ENCODE measurements at places on chromosomes 16 and 17.
A peak's percentile ranks its signal among the peaks of the same experiment; 100 is the strongest.

DNA sequence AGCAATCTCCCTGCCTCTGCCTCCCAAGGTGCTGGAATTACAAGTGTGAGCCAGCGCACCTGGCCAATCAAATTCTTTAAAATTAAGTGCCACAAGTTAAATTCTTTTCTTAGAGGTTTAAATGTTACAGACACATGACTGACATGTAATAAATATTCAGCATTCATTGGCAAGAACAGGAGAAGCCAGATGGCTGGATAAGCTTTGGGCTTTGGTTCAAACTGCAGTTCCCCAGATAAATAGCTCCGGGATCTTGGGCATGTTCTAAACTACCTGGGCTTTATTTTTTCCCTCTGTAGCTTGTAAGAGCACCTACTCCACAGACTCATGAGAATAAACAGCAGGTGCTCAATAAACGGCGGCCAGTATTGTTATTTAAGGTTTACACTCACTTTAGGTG, 34.1 kb downstream of the ABAT start:
- no peaks in the 10 kb centered on the region for H3K4me1 ChIP-seq
- H3K36me3 ChIP-seq, result no peaks in the 10 kb centered on the region
- H3K27ac ChIP-seq, result no peak overlapping the region
- no peak for DNase-seq
- H3K4me3 ChIP-seq, result no peak overlapping the region
- no peaks in the 10 kb centered on the region for H3K27me3 ChIP-seq

- no peaks in the 10 kb centered on the region for H3K36me3 ChIP-seq
- H3K4me3 ChIP-seq, result no peak overlapping the region
- no peak for DNase-seq
- H3K4me1 ChIP-seq, result no peaks in the 10 kb centered on the region
These were observed 56.3 kb upstream of the IL34 start for GRCh38 chr16:70589998-70590471.

DNA sequence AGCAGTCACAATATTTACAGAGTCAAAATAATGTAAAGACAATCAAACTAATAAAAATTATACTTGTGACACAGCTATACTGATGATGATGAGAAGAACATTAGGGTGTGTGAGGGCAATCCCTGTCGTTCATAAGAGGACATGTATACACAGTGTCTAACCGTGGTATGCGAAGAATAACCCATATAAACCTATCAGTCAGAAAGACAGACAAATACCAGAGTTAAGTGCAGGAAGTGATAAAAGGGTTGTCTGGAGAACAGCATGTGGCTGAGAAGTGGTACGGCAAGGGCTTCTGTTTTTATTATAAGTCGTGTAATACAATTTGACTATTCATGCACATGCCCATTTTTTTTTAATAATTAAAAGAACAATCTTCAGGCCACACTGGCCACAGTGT, 46.7 kb downstream of the LMF1 start:
- no peaks in the 10 kb centered on the region for H3K36me3 ChIP-seq
- no peak overlapping the region for H3K4me3 ChIP-seq
- no peaks in the 10 kb centered on the region for H3K27me3 ChIP-seq
- no peaks in the 10 kb centered on the region for H3K4me1 ChIP-seq
- H3K27ac ChIP-seq, result no peak overlapping the region
- DNase-seq, result no peak

DNA sequence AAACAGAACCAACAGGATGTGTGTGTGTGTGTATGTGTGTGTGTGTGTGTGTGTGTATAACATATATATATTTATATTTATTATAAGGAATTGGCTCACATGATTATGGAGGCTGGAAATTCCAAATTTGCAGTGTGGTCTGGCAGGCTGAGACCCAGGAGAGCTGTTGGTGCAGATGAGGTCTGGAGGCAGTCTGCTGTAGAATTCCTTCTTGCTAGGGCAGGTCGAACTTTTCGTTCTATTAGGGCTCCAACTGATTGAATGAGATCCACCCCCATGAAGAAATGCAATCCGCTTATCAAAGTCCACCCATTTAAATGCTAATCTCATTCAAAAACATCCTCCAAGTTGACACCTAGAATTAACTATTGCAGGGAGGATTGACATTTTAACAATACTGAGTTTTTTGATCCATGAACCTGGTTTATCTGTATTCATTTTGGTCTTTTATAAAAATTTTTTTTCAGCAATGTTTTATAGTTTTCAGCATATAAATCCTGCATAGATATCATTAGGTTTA, 85.0 kb downstream of the CYLD start:
- no peaks in the 10 kb centered on the region for H3K36me3 ChIP-seq
- H3K27me3 ChIP-seq, result no peaks in the 10 kb centered on the region
- H3K27ac ChIP-seq, result no peak overlapping the region
- no peak overlapping the region for H3K4me3 ChIP-seq
- DNase-seq, result no peak
- no peaks in the 10 kb centered on the region for H3K4me1 ChIP-seq

- H3K4me3 ChIP-seq, result peak within 1 kb of the TSS; percentile 36
- H3K36me3 ChIP-seq, result no peaks in the 10 kb centered on the region
- no peaks in the 10 kb centered on the region for H3K4me1 ChIP-seq
- H3K27ac ChIP-seq, result no peak within 1 kb of the TSS
- H3K27me3 ChIP-seq, result peaks cover 9% of the 10 kb centered on the region
These were observed at the start of gene RPRML for GRCh38 chr17:46979147-46979863. Gene RPRML (minus strand): TSS chr17:46979253. CDS start chr17:46979007, 246 bp downstream.

GRCh38 chr17:74096456-74096855, 107.0 kb upstream of the RPL38 start:
- no peak overlapping the region for H3K4me3 ChIP-seq
- no peak for DNase-seq
- no peaks in the 10 kb centered on the region for H3K4me1 ChIP-seq
- H3K36me3 ChIP-seq, result no peaks in the 10 kb centered on the region
- no peak overlapping the region for H3K27ac ChIP-seq

DNA sequence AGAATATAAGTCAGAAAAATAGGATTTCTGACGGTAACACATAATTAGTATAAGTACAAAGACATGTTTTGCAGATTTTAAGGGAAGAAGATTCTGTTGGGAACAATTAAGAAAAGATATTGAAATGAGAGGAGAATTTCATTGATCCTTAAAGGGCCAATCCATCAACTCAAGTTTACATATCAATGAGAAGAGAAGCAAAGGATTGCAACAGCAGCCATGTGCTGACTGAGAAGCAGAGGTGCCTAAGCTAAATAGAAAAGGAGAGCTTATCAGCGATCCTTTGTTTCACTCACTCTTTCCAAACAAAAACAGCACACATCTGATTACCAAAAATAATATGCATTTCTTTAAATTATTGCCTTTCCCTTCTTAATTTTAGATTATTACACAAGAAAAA, 94.6 kb downstream of the ITFG1 start:
- H3K36me3 ChIP-seq, result no peaks in the 10 kb centered on the region
- no peaks in the 10 kb centered on the region for H3K4me1 ChIP-seq
- no peak for DNase-seq
- no peak overlapping the region for H3K27ac ChIP-seq
- H3K27me3 ChIP-seq, result no peaks in the 10 kb centered on the region
- H3K4me3 ChIP-seq, result no peak overlapping the region

GRCh38 chr17:20797292-20797691, 217.8 kb downstream of the CDRT15L2 start:
- H3K27ac ChIP-seq, result no peak overlapping the region
- H3K4me3 ChIP-seq, result no peak overlapping the region
- no peak for DNase-seq

DNA sequence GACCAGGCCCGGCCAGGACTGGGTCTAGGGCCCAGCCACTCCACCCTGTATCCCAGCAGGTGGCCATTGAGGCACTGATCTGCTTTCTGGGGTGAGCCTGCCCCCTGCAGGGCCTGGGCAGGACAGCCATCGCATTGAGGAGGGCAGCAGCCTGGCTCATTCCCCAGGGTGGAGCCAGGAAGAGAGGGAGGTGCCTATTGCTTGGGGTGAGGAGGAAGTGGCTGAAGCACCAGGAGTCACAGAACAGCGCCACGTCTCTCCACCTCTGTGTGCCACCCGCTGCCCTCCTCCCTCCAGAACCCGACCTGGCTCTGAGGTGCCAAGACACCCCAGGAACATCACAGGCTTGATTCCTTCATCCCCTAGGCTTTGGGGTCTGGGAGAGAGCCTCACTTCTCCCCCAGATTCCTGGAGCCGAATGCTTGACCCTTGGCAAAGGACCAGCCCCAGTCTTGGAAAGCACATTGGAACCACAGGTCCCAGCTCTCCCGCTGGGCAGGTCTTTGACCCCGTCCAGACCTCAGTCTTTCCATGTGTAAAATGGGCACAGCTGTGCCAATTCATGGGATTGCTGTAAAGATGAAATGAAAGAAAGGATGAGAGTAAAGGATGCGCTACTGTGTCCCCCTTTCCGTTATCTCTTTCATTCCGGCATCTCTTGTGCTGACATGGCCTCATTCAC, 7.2 kb upstream of the KRT36 start:
- no peak overlapping the region for H3K27ac ChIP-seq
- H3K4me1 ChIP-seq, result peaks cover 9% of the 10 kb centered on the region
- DNase-seq, result peak; percentile 37
- no peak overlapping the region for H3K4me3 ChIP-seq
- no peaks in the 10 kb centered on the region for H3K27me3 ChIP-seq

DNA sequence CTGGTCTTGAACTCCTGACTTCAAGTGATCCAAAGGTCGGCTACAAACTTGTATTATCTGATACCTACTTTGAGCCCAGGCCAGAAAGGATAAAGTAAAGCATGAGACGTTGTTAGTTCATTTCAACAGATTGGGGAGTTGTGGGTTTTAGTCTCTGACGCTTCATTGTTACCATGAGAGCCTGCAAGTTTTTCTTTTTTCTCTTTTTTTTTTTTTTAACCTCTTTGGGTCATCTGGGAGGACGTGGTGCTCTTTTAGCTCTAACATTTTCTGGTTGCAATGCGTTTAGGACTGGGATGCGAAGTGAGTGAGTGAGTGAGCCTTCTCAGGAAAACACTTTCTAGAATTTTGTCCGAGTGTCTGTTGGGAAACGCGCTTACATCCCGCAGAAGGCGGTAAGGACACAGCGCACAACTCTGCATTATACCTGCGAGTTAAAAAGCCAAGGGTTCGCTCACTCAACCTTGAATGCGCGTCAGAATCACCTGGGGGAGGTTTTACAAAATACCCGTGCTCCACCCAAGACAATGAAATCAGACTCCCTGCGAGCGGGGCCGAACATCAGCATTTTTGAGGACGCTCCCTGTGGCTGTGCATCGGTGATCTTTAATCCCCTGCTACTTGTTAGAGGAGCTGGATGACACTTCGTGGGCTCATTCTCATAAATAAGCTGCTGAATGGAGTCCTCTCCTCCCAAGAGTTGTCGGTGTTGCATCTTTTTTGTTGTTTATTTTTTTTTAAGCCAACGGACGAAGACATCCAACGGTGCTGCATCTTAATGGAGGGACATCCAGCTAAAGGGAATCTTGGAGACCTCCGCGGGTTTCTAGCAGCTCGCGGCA, 629 bp upstream of the RNF135 start:
- peak; percentile 3 for DNase-seq
- peak overlapping the region; percentile 67 for H3K4me3 ChIP-seq
- no peaks in the 10 kb centered on the region for H3K27me3 ChIP-seq
- peaks cover 4% of the 10 kb centered on the region for H3K4me1 ChIP-seq
- no peak overlapping the region for H3K27ac ChIP-seq

DNA sequence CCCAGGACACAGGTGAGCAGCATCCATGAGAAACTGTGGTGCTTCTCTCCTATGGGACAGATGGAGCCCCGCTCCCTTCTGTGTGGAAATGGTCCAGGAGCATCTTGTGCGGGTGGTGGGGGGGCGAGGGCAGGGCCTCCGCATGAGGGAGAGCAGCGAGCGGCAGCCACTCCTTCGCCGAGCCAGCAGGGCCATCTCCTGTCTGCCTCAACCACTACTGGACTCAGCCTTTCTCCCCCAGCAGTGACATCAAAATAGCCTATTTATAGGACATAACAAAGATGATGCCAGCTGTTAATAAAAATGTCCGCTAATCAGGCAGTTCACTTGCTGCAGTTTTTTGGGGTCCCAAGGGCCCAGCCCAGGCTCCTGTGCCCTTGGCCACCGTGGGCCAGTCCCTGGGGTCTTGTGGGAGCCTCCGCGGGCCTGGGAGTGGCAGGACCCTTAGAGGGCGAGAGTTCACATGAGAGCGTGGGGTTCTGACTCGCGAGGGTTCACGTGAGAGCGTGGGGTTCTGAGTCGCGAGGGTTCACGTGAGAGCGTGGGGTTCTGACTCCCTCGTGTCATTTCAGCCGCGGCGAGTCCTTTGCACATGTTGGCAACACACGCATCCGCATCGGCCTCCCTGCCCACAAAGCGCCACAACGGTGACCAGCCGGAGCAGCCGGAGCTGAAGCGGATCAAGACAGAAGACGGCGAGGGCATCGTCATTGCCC, 47.4 kb downstream of the WDR45B start:
- no peak for DNase-seq
- peaks cover 33% of the 10 kb centered on the region for H3K36me3 ChIP-seq
- no peak overlapping the region for H3K27ac ChIP-seq
- no peak overlapping the region for H3K4me3 ChIP-seq
- H3K27me3 ChIP-seq, result no peaks in the 10 kb centered on the region
- H3K4me1 ChIP-seq, result no peaks in the 10 kb centered on the region

DNA sequence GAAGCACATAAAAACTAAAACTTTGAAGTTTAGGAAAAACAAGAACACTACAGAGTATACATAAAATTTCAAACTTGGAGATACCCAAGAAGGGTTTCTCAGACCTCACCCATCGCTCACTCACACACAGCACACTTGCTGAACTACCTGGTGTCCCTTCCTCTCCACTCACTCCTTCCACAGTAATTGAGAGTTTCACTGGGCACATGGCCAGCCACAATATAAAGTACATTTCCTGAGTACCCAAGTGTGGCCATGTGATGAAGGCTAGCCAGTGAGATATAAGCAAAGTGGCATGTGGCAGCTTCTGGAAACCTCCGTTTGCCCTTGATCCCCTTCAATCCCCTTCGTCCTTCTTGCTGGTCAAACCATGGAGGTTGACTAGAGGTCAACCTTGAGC, 11.9 kb downstream of the TOX3 start:
- no peak for DNase-seq
- H3K36me3 ChIP-seq, result no peaks in the 10 kb centered on the region
- H3K27me3 ChIP-seq, result no peaks in the 10 kb centered on the region
- H3K4me1 ChIP-seq, result no peaks in the 10 kb centered on the region
- no peak overlapping the region for H3K4me3 ChIP-seq

GRCh38 chr17:11094331-11094730, 146.7 kb upstream of the SHISA6 start:
- no peaks in the 10 kb centered on the region for H3K27me3 ChIP-seq
- H3K4me1 ChIP-seq, result no peaks in the 10 kb centered on the region
- no peak for DNase-seq
- no peak overlapping the region for H3K27ac ChIP-seq

Measured in CD8-positive, alpha-beta memory T cell (primary cell).